ENCODE measurements at places on chromosomes 3 and 15. TPM values are rescaled to one million over a fixed set of nuclear protein-coding genes. Genes with fewer than 3 reads are reported as not detected.

GRCh38 chr15:90932660-90932991, 277 bp upstream of the HDDC3 start:
- no peak for DNase-seq

DNA sequence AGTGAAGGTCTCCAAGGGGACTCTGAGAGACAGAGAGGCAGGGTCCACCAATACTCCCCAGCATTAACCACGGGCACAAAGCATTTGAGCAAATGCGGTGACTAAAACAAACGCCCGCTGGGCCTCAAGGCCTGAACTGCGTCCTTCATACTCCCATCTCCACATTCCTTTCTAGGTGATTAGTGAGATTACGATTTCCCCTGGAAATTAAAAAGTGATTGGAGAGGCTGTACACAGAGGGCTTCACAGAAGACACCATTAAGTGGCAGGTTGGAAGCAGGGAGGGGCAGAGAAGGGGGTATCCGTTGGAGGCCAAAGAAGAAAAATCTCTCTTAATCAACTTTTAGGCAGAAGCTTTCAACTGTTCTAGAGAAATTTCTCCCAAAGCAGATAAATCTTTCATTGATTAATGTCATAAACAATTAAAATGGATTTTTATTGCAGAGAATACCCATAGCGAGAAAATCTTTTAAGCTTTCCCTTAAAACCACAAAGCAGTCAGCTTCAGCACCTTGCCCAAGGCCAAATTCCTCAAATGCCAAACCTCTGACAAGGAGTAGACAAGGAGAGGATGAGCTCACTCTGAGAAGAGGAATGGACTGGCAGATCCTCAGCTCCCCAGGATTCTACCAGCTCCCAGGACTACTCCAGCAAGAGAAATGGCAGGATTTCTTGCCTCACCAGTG, 38.2 kb downstream of the MB21D2 start:
- no peak for DNase-seq

- no peak for DNase-seq
These were observed 1048.5 kb downstream of the NTRK3 start for GRCh38 chr15:87207990-87208580.

- DNase-seq, result no peak
These were observed 511.9 kb downstream of the GBE1 start for GRCh38 chr3:81249540-81250029.

- no peak for DNase-seq
These were observed 37.4 kb upstream of the CILP start for GRCh38 chr15:65248511-65249255.

DNA sequence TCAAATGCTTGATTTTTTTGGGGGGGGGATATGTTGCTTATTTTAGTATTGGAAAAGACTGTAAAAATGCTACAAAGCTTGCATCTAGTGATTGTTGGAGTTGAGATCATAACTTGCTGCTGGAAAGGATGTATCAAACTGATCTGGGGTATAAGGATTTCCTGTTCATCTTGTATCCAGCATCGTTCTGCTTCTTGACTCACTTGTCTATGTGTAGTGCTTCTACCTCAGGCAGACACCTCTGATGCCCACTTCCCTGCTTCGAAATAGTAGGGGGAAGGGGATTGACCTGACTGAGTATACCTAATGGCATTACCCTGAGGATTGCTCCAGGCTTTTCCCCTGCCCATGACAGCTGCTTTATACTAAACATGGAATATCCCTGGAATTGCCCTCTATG, 42.7 kb downstream of the STT3B start:
- peak; percentile 62 for DNase-seq

- no peak for DNase-seq
These were observed 17.1 kb downstream of the HEXA start for GRCh38 chr15:72358650-72359171.

- DNase-seq, result no peak
These were observed 44.1 kb downstream of the KLHL25 start for GRCh38 chr15:85750319-85751290.

GRCh38 chr15:40354408-40355171, 3.4 kb upstream of the DISP2 start:
- no peak for DNase-seq

GRCh38 chr15:55774113-55774970, 31.4 kb upstream of the PRTG start:
- DNase-seq, result peak; percentile 79

GRCh38 chr3:62737449-62737848, 137.8 kb downstream of the CADPS start:
- no peak for DNase-seq

GRCh38 chr15:73530649-73531048, 87.7 kb downstream of the REC114 start:
- DNase-seq, result no peak

DNA sequence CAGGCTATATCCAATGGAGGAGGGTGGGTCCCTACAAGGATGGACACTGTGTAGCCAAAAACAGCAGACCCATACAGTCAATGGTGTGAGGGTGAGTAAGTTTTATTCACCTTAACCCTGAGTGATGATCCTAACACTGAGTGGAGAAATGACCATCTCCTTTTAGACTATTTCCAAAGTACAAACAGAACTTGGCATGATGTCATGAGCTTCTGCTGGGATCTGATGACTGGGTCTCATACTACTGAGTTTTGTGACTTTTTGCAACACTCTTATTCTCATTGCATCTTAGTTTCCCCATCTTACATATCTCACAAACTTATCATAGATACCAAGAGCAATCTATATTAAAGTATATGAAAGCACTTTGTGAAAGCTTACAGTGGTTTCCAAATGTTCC, 330.3 kb upstream of the CFAP20DC start:
- DNase-seq, result no peak

DNA sequence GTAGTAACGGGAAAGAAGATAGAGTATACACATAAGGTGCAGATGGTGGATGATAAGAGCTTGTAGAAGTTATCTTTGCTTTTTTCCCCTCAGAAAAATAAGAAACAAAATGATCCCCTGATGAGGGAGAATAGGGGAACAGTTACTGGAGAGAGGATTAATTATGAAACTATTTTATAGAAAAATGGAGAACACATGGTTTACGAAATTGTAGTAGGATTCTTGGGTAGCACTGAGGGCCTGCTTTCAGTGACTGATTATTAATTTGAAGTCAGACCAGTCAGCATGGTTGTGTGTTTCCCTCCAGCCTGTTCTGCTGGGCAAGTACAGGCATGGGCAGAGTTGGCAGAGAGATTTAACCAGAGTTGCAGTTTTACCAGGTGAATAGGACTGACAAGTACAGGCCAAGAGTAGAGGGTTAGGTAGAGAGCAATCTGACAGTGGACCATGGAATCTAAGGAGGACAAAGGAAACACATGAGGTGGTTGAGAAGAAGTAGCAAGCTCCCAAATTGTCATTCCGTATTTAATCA, 5.9 kb downstream of the SLC49A4 start:
- DNase-seq, result no peak

GRCh38 chr3:180180795-180181194, 144.1 kb upstream of the PEX5L start:
- DNase-seq, result no peak

DNA sequence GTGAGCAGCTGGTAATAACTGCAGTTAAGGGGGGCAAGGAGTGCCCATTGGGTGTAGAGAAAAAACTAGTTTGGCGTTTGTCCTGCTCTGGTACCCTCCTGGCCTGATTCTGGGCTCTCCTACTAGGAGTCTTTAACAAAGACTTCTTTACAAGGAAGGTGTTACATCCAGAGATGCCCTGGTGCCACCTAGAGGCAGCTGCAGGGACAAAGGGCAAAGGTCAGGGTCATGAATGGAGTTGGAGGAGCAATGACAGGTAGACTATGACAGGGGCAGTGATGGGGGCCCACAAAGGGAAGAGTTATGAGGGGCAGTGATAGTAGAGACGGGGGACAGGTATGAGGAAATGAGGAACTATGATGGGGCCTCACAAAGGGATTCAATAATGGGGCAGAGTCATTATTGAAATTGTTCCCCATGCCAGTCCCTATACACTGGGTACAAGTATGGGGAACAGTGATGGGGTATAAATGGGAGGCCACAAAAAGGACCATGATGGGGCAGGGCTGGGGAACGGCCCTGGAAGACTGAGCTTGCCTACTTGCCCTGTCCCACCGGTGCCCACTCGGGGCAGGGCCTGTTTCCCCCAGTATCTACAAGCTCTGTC, 7.9 kb downstream of the CCDC71 start:
- DNase-seq, result peak; percentile 88

DNA sequence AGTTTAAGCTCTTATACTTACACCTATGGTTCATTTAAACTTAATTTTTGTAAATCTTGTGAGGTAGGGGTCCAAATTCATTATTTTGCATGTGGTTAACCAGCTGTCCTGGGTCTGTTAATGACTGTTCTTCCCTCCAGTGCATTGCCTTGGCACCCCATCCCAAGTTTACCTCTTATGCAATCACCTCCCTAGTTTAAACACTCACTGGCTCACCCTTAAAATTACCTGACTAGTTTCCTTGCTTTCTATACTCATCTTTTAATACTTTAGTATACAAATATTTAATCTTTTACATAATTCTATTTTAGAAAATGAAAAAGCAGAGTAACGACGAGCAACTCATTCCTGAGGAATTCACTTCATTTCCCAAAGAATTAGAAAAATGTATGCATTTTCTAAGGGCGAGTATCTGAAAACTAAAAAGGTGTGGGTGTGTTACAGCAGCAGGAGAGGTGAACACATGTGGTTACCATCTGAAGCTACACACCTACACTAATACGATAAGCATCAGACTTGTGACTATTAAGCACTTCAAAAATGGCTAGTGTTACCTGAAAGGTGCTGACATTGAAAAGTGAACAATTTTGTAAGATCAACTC, 33.7 kb downstream of the TJP1 start:
- DNase-seq, result no peak

- no peak for DNase-seq
These were observed 136.6 kb downstream of the TMCC1 start for GRCh38 chr3:129756871-129757270.

- DNase-seq, result no peak
These were observed 228.2 kb upstream of the TRIM42 start for GRCh38 chr3:140449413-140450256.

GRCh38 chr15:40040770-40041169, 1.8 kb upstream of the SRP14 start:
- no peak for DNase-seq

Gene PCNP
- 205 TPM for total RNA-seq

Gene ULK3
- 52.6 TPM for total RNA-seq

Gene TTLL13
- total RNA-seq, result 1.4 TPM

Gene TERC
- total RNA-seq, result not detected

Gene CELF6
- total RNA-seq, result 0.21 TPM

Gene TRIM42
- total RNA-seq, result not detected

Gene GOLGA6L4
- total RNA-seq, result 1.1 TPM

Gene FRMD4B
- 60.9 TPM for total RNA-seq

Gene OSBPL10
- 14.5 TPM for total RNA-seq

Gene FOXL2NB
- total RNA-seq, result not detected

Gene ZNF80
- 0.21 TPM for total RNA-seq

Measured in activated CD4-positive, alpha-beta T cell treated with anti-CD3 and anti-CD28 coated beads, Interleukin-2, amount 10 ng/mL, durations not matched to agents 24 days and 14 days (primary cell).